CD4-positive, alpha-beta T cell treated with Interleukin-15 for 4 hours (primary cell): ENCODE measurements at places on chromosomes 16 and 17.

GRCh38 chr16:1690810-1691209, 12.7 kb downstream of the JPT2 start:
- DNase-seq, result no peak

GRCh38 chr16:1300664-1301476, 8.6 kb upstream of the UBE2I start:
- DNase-seq, result peak; percentile 77

DNA sequence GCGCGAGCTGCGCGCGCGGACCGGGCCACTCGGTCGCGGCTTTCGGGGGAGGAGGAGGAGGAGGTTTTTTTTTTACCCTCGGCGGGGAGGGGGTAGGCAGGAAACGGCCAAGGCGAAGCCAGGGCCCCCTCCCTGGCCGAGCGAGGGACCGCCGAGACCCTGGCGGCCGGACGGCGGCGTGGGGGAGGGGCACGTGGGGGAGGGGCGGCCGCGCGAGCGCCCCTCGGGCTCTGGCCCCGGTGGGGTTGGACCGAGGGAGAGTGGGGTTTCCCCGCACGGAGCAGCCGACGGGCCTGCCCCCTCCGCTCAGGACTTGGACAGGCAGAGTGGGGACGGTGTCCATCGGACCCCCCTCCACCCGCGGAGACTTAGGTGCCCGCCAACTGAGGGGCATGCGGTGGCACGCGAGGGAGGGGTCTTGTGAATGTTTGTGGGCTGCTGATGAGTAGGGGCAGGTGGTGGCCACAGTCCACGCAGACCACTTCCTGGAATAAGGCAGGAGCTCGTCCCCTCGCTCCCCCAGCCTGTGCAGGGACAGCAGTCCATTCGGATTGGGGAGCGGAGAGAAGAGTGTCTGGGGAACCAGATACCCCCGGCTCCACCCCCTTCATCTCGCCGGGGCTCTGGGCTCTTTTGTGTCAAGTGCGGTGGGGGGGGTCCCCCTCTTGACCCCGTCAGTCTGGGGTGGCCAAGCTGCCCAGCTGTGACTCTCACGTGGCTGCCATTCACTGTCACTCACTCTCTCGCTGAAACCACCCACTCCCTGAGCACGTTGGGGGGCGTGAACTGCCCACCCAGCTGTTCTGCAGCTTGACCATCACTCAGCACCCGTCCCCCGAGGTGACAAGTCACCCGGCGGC, 3.0 kb upstream of the CHD3 start:
- DNase-seq, result peak; percentile 24

DNA sequence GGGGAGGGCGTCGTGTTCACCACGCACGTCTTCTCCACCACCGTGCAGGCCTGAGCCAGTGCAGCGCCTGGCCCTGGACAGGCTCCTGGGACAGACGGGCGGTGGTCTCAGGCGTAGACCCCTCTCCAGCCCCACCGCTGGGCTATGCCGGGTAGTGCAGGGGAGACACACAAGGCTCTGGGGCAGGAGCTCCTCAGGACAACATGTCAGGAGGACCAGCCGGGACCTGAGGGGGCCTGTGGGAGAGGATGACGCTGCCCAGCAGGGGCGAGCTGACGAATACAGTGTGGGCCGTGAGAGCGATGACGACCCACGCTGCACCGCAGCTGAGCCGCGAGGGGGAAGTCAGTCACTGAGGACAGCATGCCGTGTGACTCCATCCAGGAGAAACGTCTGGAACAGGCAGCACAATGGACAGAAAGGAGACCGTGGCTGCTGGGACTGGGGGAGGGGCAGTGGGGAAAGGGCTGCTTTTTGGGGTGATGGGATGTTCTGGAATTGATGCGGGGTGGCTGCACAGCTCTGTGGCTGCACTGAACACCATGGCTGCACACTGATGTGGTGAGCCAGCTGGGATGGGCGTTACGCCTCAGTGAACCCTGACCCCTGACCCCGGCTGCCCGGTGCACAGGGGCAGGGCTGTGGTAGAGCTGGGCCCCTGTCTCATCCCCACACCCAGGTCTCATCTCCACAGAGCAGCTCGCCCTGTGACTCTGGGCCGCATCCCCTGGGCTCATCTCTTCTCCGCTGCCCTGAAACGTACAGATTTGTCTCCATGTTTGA, 20.2 kb downstream of the DNASE1 start:
- DNase-seq, result no peak

- no peak for DNase-seq
Observed at GRCh38 chr16:88130016-88130415, 178.8 kb downstream of the BANP start.

DNA sequence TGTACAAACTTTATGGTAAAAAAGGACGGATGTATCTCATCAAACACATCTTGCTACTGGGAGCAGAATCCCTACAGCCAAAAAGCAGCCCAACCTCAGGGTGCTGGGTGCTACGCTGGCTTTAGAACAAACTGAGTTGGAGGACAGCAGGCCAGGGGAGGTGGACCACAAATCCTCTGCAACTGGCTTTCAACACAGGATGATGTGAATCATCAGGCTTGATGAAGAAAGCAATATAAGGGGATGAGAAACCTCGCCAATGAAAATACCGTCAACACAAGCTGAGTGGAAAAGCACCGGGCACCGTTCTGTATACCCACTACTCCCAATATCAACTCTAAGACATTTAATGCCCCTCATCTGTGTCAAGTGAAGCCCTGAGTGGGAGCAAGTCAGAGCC, 14.3 kb downstream of the HBQ1 start:
- DNase-seq, result no peak

- DNase-seq, result no peak
Observed at GRCh38 chr17:49519781-49520180, 24.7 kb downstream of the NGFR start.

GRCh38 chr16:80038566-80038965, 438.0 kb upstream of the MAF start:
- DNase-seq, result no peak

DNA sequence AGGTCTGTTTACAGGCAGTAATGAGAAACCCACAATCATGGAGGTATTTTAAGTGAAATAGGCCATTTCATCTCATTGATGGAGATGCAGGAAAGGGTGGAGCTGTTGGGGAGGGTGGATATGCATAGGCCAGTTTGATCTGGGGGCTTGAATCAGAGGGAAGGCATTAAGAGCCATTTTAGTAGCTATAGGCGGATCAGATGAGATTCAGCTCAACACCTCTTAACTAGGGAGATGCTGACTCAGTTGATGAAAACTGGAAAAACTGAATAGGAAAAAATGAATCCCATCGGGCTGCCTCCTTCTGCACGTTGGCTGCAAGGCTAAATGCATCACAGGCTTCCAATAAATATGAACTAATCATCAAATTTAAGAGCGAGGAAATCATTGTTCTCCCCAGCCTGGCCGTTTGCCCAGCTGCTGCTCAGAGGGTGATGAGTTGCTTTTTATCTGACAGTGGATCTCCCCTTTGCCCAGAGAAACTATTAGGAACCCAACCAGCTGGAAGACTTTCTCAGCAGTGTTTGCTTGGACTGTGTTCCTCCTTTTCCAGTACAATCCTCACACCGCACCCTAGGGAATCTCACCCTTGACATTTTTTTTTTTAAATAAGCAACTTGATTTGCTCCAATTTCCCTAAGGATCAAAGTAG, 149.6 kb downstream of the SOX9 start:
- DNase-seq, result no peak

- no peak for DNase-seq
Observed at GRCh38 chr16:10902999-10903398, 26.0 kb downstream of the CIITA start.

DNA sequence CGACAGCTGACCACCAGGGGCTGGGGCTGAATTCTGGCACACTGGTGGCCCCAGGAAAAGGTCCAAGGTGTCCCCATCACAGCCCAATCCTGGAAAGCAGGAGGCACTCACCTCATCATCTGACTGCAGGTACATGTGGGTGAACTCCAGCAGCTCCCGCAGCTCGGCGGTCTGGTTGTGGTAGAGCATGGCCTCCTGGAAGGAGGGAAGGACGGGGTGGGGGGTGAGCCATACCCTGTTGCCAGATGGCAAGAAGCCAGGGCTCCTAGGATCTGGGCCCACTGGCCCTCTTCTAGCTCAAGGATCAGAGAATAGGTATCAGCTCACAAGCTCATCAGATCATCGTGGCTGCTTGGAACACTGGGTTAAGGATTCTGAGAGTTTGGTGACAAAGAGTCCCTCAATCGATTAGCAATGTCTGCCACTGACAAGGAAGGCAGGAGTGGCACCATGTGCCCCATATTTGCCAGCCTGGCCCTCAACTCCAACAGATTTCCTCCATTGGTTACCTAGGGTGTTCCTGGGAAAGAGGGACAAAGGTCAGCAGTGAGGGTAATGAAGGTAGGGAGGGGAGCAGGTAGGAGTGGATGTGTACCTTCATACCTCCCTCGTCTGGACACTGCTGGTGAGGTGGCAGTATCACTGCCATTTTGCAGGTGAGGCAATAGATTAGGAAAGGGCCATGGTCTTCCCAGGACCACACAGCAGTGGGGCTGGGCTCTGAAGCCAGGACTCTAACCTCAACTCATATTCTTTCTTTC, 4.9 kb downstream of the P3H4 start:
- no peak for DNase-seq

- DNase-seq, result peak; percentile 92
Observed at GRCh38 chr17:63848834-63849689, 6.6 kb upstream of the SMARCD2 start.

GRCh38 chr17:3772764-3773163, 28.2 kb downstream of the ITGAE start:
- DNase-seq, result no peak

DNA sequence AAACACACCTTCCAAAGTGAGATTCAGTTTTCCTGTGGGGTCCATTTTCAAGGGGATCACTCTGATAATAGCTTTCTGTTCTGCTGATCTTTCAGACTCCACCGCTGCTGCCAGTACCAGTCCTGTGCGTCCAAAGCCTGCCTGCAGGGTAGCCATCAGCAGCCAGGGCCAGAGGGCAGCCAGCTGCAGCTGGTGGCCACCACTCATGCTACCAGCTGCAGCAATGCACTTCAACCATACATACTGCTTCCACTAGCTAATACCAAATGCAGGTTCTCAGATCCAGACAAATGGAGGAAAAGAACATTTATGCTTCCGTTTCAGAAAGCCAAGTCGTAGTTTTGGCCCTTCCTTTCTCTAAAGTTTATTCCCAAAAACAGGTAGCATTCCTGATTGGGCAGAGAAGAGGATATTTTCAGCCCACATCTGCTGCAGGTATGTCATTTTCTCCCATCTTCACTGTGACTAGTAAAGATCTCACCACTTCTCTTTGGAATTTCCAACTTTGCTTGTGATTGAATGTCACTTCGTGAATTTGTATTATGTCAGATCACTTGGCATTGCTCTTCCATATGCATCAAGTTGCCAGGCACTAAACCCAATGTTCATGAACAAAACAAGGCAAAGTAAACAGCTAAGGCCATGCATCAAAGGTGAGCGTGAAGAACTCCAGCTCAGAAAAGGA, 1.8 kb downstream of the RNF43 start:
- DNase-seq, result no peak

- DNase-seq, result no peak
Observed at GRCh38 chr17:11285946-11286345, 44.9 kb downstream of the SHISA6 start.

DNA sequence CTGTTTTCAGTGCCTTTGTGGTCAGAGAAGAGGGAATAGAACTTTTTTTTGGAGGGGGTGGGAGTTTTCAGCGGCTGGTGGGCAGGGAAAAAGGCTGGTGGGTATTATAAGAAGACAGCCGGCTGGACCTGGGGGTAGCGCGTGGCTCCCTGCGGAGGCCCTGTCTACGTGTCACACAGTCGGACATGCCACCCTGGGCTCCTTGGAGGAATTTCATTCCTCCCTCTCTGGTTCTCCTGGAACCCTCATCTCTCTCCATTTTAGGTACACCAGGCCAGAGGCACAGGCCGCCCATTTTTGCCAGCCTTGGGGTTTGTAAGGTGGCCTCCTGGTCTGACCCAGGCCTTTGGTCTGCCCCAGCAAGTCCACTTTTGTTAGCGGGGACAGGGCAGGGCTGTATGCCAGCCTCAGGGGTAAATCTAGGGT, 908 bp downstream of the FKBP10 start:
- no peak for DNase-seq

DNA sequence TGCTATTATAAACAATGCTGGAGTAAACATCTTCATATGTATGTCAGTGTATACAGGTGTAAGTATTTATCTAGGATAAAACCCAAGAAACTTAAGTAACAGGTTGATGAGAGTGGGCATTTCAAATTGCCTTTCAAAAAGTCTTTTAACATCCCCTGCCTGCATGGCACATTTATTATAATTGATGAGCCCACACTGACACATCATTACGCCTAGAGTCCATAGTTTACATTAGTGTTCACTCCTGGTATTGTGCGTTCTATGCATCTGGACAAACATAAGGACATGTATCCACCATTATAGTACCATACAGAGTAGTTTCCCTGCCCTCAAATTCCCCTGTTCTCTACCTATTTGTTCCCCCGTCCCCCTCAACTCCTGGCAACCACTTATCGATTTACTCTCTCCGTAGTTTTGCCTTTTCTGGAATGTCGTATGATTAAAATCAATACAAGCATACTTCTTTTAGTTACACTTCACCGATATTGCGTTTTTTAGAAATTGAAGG, 53.7 kb downstream of the NACA2 start:
- no peak for DNase-seq

DNA sequence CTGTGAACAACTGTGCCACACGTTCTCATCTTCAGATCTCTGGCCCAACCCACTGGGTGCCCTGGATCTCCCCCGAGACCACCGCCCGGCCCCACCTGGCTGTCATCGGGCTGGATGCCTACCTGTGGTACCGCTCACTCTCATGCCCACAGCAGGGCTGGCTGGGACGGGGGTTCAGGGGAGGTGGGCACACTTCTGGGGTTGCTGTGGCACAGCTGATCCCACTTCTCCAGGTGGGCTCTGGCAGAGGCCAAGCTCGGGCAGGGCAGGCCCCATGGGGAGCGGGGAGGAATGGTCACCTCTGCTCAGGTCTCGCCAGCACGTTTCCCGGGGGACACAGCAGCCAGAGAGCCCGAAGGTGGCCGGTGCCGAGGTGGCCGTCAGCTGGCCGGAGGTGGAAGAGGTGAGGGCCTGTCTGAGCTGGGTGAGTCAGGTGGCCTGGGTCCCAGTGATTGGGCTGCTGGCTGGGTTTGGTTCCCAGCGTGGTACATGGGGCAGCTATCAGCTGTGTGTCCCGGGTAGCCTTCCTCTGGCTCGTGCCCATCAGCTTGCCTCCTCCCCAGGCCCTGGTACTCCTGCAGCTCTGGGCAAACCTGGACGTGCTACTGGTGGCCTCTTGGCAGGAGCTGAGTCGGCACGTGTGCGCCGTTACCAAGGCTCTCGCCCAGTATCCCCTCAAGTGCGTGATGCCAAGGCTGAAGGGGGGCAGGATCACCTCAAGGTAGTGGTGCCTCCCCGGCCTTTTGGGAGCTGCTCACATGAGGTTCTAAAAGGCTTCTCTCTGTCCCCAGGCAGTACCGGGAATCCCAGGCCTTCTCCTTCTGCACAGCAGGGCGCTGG, 2.3 kb upstream of the MRPS34 start:
- no peak for DNase-seq
